ENCODE measurements at places on chromosomes 11 and 22.
A peak's percentile ranks its signal among the peaks of the same experiment; 100 is the strongest.

DNA sequence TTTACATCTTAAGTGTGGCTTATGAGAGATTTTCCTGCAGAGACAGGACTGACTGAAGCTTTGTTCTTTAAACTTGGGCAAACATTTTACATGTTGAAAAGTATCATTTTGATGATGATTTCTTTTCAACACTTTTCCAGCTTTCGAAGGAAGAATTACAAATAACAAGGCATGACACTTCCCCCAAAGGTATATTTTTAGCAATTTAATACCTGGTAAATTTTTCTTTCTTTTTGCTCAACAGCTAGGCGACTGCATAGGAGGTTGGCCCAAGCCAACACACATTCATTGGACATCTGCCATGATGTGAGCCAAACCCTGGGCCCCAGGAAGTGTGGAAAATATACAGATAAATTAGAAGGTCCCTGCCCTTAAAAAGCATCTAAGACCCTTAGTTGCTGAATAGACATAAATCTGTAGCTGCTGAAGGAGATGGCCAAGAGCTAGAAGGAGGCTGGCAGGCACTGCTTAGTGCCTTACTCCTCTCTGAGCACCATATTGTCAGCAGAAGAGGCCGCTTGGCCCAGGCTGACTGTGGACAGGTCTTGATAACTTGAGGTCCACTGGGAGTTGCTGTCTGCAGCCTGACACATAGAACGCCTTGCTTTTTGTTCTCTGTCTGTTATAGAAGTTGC, 53.3 kb upstream of the CD44 start:
- no peak for DNase-seq

GRCh38 chr11:86627776-86628455, 44.5 kb downstream of the ME3 start:
- DNase-seq, result no peak

DNA sequence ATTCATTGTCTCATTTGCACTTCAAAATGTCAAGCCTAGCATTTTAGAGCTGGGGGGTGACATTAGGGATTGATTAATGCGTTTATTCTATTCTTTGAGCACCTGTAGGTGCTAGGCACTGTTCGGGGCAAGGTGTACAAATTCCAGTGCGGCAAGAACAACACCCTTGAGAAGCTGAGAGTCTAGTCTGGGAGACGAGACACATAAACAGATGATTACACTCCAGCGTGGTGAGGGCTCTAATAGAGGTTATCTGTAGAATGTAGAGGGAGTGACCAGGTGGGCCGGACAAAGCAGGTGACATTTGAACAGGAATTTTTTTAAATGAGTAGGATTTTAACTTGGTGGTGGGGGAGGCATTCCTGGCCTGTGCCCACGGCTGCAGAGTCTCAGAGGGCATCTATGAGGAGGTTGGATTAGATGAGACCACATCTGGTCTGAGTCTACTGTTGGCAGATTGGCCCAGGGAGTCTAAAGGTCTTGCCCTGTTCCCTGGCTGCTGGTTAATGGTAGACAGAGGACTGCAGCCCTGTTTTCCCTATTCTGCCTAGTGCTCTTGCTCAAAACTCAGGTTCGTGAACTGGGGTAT, 970 bp downstream of the CAT start:
- no peak for DNase-seq

DNA sequence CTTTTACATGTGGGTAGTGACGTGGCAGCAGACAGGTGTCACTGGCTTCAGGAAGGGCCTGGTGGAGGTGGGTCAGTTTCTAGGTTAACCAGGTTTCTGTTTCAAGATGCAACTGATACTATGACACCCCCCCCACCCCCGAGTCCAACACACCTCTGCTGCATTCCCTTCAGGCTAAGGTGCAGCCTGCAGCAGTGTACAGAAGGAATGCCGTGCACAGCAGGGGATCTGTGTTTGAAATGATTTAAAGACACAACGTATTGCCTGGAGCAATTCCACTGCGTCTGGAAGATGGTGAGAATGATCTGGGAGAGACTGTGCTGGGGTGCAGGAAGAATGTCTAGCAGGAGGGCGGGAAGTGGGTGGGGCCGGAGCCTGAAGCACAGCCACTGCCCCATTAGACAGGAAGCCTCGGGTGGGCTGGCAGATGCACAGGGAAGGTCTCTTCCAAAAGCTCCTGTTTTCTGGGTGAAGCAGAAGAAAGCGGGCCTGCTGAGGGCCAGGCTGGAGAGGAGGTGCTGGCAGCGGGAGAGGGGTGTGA, 11.9 kb upstream of the TESMIN start:
- DNase-seq, result no peak

DNA sequence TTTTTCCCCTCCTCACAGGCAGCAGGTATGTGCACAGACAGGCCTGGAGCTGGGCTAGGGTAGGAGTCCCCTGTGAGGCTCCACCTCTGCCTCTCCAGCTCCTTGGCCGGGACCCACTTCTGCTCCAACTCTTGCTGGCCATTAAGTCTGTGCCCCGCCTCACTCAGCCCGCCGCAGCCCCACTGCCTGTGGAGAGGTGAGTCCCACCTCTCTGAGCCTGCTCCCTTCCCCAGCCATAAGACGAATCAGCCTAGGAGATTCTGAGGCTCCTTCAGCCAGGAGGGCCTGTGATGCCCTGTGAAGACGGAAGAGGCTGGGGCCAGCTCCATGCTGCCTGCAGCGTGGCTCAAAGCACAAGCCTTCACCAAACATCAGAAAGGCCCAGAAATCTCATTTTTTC, 23.0 kb downstream of the TSKU start:
- DNase-seq, result no peak

DNA sequence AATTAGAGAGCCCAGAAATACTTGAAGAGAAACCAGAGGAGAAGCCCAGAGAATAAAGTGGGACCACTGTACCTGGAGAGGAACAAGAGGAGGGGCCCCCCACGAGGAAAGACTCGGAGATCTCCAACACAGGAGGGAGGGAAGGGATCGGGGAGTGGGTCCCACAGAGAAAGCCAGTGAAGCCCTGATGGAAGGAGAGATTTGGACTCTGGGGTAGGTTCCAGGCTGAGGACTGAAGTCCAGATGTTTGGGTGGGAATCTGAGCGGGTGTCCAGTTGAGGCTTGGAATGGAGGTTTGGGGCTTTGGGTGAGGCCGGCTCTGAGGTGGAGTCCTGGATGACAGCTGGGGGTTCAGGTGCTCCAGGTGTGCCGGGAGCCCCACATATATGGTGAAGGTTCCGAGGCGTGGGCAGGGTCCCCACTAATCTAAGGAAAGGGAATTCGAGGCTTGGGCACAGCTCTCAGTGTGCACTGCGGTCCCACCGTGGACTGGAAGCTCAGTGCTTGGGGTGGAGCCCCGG, 32.6 kb downstream of the PDE2A start:
- no peak for DNase-seq

DNA sequence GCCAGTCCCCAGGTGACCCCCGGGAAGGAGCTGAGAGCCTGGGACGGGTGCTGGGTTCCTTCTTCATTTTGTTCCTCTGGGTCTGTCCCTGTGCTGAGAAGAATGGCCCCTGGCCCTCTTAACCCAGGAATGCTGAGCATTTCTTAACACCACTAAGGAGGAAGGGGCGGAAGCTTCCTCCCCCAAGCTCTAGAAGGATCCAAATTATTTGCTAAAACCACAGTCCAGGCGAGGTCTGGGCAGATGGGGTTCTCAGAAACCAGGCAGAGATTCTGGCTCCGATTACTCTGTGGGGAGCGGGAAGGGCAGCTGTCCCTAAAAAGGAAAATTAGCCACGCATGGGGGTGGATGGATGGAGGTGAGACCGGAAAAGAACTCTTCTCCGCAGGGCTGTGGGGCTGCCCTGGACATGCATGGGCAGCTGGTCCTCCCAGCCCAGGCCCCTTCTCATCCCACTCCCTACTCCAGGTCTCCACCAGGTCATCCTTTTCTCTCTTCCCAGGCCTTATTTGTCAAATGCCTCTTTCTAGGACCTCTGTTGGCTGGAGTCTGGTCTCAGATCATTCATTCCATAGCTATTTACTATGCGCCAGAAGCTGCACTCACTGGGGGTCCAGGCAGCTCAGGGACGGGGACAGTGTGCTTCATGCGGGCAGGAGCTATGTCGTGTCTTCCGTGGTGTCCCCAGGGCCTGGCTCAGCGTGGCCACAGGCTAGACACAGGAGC, 45.0 kb upstream of the MYH9 start:
- no peak for DNase-seq

GRCh38 chr11:113265362-113265761, 49.0 kb upstream of the TTC12 start:
- DNase-seq, result no peak

GRCh38 chr11:67306769-67307544, 3.6 kb downstream of the SSH3 start:
- no peak for DNase-seq

DNA sequence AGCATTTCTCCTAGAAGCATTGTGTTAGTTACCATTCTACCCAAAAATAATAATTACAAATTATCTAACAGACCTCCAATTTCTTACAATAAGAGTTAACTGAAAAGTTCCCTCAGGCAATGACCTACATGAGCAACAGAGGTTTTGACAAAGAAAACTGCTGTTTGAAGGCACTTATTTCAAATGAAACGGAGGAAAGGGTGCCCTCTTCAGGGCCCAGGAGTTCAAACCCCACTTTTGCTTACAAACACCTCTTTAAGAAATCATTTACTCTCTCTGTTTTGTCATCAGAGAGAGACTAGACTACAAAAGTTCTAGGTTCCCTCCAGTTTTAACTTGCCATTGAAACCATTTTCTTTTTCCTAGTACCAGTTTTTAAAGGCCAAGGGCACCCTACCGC, 56.7 kb downstream of the AMBRA1 start:
- no peak for DNase-seq

DNA sequence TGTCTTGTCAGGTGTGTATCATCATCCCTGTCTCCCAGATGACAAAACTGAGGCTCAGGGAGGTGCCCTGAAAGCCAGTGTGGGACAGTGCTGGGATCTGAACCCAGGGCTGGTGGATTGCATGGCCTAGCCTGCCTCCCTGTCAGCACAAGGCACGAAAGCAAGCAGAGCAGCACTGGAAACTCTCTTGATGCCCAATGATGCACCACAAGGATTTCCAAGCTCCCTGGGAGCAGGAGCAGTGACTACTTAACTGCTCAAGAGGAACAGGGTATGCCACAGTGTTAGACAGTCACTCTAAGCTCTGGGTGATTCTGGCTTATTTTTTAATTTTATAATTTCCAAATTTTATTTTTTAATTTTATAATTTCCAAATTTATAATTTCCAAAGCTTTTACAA, 9.0 kb downstream of the ZC3H7B start:
- DNase-seq, result no peak

DNA sequence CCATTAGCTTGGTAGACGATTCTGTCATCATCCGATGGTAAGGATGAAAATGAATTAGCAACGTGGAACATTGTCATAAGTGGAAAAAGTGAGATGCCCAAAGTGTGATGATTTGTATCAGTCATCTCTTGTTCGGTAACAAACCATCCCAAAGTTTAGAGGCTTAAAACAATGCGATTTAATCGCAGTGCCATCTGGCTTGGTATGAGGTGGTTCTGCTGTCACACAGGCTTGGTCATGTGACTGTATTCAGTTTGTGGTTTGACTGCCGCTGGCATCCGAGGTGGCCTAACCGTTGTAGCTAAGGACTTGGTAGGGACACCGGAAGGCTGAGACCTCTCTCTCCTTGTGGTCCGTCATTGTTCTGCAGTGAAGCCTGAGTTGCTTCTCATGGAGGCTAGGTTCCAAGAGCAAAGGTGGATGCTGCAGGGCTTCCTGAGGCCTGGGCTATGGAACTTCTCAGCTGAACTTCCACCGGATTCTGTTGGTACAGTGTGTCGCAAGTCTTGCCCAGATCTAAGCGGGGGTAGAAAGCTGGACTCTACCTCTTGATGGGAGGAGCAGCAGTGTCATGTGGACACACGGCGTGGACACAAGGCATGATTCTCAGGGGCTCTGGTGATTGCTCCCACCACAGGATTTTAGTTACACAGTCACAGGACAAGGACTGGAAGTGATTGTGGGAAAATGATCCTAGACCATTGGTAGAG, 36.3 kb downstream of the BCR start:
- peak; percentile 46 for DNase-seq

GRCh38 chr11:41018224-41018623, 441.2 kb downstream of the LRRC4C start:
- DNase-seq, result no peak

DNA sequence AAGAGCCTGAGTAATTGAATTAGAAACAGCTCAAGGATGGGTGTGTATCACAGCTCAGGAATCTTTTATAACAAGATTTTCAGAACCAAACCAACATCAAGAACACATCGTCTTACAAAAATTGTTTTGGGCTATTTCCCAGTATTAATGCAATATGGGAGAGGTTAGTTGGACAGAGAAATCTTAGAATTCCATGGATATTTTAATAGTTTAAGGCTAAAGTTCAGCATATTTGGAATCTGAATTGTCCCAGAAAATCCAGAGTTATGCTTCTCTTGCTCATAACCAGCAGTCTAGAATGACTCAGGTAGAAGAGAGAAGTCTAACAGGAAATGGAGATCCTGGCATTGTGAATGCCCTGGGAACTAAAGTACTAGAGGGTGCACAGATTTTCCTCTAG, 74.6 kb downstream of the ADM start:
- no peak for DNase-seq

DNA sequence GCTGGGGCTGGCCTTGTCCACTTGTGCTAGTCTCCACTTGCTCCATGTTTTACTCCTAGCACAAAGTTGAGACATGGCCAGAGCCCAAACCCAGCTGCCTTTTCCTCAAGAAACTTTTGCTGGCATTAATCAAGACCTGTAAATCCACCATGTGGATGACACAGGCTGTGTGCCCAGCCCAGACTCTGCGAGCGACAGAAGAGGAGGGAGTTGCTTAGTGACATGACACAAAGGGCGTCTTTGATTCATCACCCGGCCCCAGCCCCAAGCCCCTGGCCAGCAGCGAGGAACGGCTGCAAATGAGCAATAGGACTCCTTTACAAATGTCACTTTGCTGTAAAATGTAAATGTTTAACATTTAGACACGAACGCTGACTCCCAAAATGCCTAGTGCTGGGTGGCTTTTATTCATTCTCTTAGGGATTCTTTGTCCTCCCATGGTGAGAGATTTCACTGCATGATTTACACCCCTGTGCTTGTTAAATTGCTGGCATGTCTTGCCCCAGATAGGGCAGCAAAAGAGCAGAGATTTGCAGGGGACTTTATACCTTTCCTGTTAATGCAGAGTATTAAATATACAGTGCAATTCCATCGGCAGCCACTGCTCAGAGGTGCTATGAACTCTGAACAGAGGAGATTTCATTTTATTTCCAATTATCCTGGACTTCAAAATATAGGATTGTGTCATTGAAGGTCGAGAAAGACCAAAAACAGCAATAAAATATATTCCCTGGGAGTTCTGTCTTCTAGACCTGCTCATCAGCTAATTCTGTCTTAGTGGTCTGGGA, 263.6 kb upstream of the NCAM1 start:
- DNase-seq, result no peak

Data from activated gamma-delta T cell treated with Interleukin-2 at 50 U/mL for 16 hours (primary cell).